Type B pancreatic cell (in vitro differentiated cells): ENCODE measurements at places on chromosomes 3 and 15. TPM values are rescaled to one million over a fixed set of nuclear protein-coding genes. Genes with fewer than 3 reads are reported as not detected.

The KLHL6 gene
- not detected in 2 replicates for total RNA-seq

The BHLHE40 gene
- 13.6 and 40.5 TPM in 2 replicates for total RNA-seq

The CP gene
- total RNA-seq: 4.0 and 7.4 TPM in 2 replicates

The NME9 gene
- total RNA-seq: 0.40 and 3.7 TPM in 2 replicates

The GOLGA6L10 gene
- 2.7 and 6.3 TPM in 2 replicates for total RNA-seq

The SUMF1 gene
- total RNA-seq: 27.9 and 49.6 TPM in 2 replicates

The FGD5 gene
- 1.6 and 15.3 TPM in 2 replicates for total RNA-seq

The FGF7 gene
- total RNA-seq: 3.0 and 7.8 TPM in 2 replicates

The CADPS gene
- 21.6 and 26.8 TPM in 2 replicates for total RNA-seq

The BNC1 gene
- total RNA-seq: 2.4 and 7.0 TPM in 2 replicates

The ZNF502 gene
- 0.14 TPM in 1 of 2 replicates, not detected in the other for total RNA-seq

The GRIP2 gene
- 2.7 and 5.6 TPM in 2 replicates for total RNA-seq

The FAM174B gene
- total RNA-seq: 33.2 and 41.4 TPM in 2 replicates

The CHST13 gene
- 0.31 and 0.67 TPM in 2 replicates for total RNA-seq

The RAF1 gene
- 81.6 and 92.1 TPM in 2 replicates for total RNA-seq

The A4GNT gene
- 0.34 TPM in 1 of 2 replicates, not detected in the other for total RNA-seq

DNA sequence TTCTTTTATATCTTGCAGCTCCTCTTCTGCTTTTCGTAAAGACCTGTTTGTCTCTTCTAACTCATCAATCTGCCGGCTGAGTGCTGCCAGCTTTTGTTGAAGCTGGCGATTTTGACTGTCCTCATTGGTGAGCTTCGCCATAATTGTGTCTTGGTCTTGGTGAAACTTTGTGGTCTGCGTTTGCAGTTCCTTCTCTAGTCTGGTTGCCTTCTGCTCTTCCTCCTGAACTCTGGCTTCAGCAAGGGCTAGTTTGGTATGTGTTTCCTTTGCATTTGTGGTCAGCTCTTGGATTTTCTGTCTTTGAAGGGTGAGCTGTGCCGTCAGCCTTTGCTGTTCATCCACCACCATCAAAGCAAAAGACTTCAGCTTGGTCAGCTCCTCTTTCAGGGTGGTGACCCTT is 32.9 kb downstream of the CMSS1 start:
- no peak overlapping the region for H3K4me3 ChIP-seq
- no peak for DNase-seq
- peaks cover 8% of the 10 kb centered on the region for H3K4me1 ChIP-seq
- H3K36me3 ChIP-seq: peaks cover 21% of the 10 kb centered on the region
- H3K27me3 ChIP-seq: no peaks in the 10 kb centered on the region

DNA sequence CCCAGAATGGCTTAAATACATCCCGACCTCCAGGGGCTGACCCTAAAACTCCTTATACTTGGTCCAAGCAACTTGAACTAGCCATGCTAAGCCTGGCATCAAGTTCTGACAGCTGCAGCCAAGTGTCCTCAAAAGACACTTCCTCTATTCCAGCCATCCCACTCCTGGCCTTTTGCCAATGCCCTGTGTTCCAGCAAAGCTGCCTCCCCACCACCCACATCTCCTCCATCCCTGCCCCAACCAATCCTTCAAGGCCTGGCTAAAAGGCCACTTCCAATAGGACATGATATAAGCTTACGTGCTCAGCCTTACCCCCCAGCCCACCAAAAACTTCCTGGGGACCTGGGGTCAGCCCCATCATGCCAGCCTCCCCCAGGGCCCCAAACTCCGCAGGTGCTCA is 40.9 kb downstream of the SEMA3G start:
- peaks cover 15% of the 10 kb centered on the region for H3K36me3 ChIP-seq
- no peak for DNase-seq
- no peak overlapping the region for H3K27ac ChIP-seq
- no peaks in the 10 kb centered on the region for H3K27me3 ChIP-seq

GRCh38 chr3:78794431-78794830 is 973.4 kb downstream of the ROBO1 start:
- H3K27me3 ChIP-seq: no peaks in the 10 kb centered on the region
- no peak overlapping the region for H3K4me3 ChIP-seq
- no peaks in the 10 kb centered on the region for H3K36me3 ChIP-seq
- peaks cover 18% of the 10 kb centered on the region for H3K4me1 ChIP-seq
- no peak overlapping the region for H3K27ac ChIP-seq

DNA sequence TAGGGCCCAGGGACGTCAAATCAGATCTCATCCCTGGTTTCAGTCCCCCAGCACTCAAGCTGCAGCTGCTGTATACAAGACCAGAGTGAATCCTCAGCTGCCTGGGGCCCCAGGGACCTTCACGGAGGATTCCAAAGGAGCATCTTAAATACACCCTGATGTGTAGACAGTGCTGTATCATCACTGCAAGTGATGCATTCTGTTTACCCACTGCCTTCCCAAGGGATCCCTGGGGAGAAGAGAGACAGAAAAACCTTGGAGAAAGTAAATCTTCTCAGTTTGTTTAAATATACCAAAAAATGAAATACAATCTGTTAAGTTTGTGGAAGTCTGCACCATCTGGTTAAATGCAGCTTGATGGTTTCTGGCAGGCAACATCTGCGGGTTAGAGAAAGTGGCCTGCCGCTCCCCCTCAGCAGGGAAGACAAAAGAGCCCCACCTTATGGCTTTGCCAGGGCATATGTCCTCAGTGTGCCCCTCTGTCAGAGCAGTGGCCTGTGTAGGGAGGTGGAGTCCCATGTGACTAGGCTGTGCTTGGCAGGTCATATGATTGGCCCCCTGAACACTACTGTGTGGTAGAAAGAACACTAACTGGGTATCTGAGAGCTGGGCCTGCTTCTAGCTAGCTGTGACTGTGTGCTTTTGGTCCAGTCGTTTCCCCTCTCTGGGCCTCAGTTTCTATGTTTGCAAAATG is 222.2 kb upstream of the TRIM42 start:
- no peaks in the 10 kb centered on the region for H3K27me3 ChIP-seq
- H3K27ac ChIP-seq: no peak overlapping the region
- peaks cover 3% of the 10 kb centered on the region for H3K4me1 ChIP-seq
- H3K36me3 ChIP-seq: no peaks in the 10 kb centered on the region
- no peak for DNase-seq

- no peak overlapping the region for H3K4me3 ChIP-seq
- no peak for DNase-seq
- no peaks in the 10 kb centered on the region for H3K27me3 ChIP-seq
Measured at GRCh38 chr15:85600001-85600400, 194.7 kb downstream of the KLHL25 start.

- no peak for DNase-seq
- no peak overlapping the region for H3K4me3 ChIP-seq
Measured at GRCh38 chr3:190089711-190090110, 31.0 kb downstream of the P3H2 start.

- no peak for DNase-seq
- H3K27me3 ChIP-seq: no peaks in the 10 kb centered on the region
- H3K36me3 ChIP-seq: no peaks in the 10 kb centered on the region
- H3K4me1 ChIP-seq: no peaks in the 10 kb centered on the region
- H3K4me3 ChIP-seq: no peak overlapping the region
- no peak overlapping the region for H3K27ac ChIP-seq
Measured at GRCh38 chr15:46489276-46489675, 854.4 kb downstream of the SQOR start.

GRCh38 chr3:10949197-10949596 is 43.4 kb upstream of the SLC6A1 start:
- no peak for DNase-seq
- no peaks in the 10 kb centered on the region for H3K36me3 ChIP-seq
- no peaks in the 10 kb centered on the region for H3K4me1 ChIP-seq

DNA sequence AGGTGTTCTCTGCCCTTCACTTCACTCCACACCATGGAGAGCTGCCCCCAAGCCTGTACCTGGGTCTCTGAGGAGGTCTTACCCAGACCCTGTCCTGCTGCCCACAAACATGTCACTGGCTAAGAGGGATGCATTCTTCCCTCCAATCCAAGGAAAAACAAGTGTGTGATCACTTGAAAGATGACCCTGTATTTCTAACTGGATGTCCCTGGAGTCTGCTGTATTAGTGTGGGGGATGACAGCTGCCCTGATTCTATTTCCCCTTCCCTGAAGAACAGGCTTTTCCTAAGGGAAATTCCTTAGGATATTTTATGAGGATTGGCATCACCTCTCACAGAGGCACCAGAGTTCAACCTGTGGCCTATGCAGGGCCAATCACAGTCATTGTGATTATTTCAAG is 55.0 kb upstream of the GATA2 start:
- no peak overlapping the region for H3K4me3 ChIP-seq
- peaks cover 20% of the 10 kb centered on the region for H3K27me3 ChIP-seq
- no peak for DNase-seq

- DNase-seq: no peak
- no peaks in the 10 kb centered on the region for H3K36me3 ChIP-seq
- H3K27me3 ChIP-seq: no peaks in the 10 kb centered on the region
- H3K4me3 ChIP-seq: no peak overlapping the region
Measured at GRCh38 chr3:126445506-126445905, 30.2 kb downstream of the ZXDC start.

DNA sequence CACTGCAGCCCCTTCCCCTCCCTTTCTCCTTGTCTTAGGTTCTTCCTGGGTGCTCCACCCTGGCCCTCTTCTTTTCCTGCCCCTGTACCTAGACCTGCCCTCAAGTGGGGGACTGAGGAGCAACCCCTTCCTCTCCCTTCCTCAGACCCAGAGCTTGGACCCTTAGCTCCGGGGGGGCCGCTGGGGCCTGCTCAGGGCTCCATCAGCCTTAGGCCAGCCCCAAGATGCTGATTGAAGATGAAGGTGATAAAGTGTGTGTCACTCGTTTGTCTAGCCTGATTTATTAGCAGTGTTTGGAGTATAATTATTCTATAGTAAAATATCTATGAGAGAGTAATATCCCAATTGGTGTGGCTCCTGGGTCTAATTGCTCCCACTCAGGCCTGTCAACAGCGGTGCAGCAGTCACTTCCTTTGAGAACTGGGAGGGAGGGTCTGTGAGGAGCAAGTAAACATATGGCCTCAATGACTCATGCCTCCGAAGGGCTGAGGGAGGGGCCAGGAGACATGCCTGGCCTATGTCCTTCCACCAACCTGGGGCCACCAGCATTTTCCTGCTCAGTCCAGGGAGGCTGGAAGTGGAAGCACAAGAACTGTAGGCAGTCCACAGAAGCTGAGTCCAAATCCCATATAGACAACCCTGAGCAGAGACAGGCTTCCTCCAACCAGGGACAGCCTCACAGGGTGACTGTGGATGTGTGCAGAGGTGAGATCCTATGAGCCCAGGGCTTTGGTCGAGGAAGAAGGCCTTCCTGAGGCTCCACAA is 123.2 kb downstream of the DNAJB8 start:
- H3K36me3 ChIP-seq: peaks cover 12% of the 10 kb centered on the region
- H3K27ac ChIP-seq: peak overlapping the region; percentile 74
- no peak for DNase-seq
- peaks cover 47% of the 10 kb centered on the region for H3K4me1 ChIP-seq
- peak overlapping the region; percentile 57 for H3K4me3 ChIP-seq
- no peaks in the 10 kb centered on the region for H3K27me3 ChIP-seq

GRCh38 chr3:109118584-109118983 is 650 bp upstream of the MORC1 start:
- H3K27ac ChIP-seq: no peak overlapping the region
- no peak for DNase-seq
- H3K4me1 ChIP-seq: no peaks in the 10 kb centered on the region

DNA sequence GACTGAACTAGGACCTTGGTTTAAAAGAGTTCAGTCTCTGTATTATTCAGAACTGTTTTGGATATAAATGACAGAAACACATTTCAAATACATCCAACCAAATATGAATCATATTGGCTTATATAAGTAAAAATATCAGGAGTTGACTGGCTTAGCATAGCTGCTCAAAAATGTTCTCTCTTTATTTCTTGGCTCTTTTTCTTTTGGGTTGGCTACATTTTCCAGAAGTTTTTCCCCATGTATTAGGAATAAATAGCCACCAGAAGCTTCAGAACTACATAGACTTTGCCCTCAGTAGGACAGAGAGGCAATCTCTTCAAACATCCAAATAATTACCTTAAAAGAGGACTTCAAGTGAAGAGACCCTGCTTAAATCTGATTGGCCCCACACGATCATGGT is 32.7 kb downstream of the KCNMB2 start:
- H3K27me3 ChIP-seq: no peaks in the 10 kb centered on the region
- no peak for DNase-seq
- H3K4me3 ChIP-seq: no peak overlapping the region
- no peaks in the 10 kb centered on the region for H3K4me1 ChIP-seq

GRCh38 chr3:42503957-42504333 is 1.5 kb downstream of the VIPR1 start:
- DNase-seq: peak; percentile 29
- peak overlapping the region; percentile 75 for H3K4me3 ChIP-seq
- H3K27ac ChIP-seq: no peak overlapping the region
- peaks cover 7% of the 10 kb centered on the region for H3K4me1 ChIP-seq

- peaks cover 19% of the 10 kb centered on the region for H3K27me3 ChIP-seq
- no peaks in the 10 kb centered on the region for H3K36me3 ChIP-seq
- peaks cover 17% of the 10 kb centered on the region for H3K4me1 ChIP-seq
- no peak overlapping the region for H3K27ac ChIP-seq
- no peak for DNase-seq
- H3K4me3 ChIP-seq: no peak overlapping the region
Measured at GRCh38 chr15:57923750-57924149, 141.8 kb downstream of the ALDH1A2 start.
